HuH-7.5 (cell line): ENCODE measurements at places on chromosomes 13 and 19.

GRCh38 chr13:48492096-48492440 is 40.8 kb downstream of the RCBTB2 start:
- DNase-seq: no peak

DNA sequence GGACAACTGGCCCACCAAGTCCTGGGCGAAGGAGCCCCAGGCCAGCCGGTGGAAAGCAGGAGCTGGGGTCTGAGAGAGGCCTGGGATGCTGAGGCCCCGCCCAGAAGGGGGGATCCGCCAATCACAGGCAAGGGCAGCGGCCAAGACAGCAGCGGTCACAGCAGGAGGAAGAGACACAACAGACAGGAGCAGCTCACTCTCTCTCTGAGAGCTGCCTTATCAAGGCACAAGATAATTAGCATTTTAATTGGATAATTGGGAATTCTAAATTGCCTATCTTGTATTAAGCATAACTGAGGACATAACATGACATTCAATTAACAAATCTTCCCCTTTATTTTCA is 46.2 kb downstream of the CEBPG start:
- no peak for DNase-seq

DNA sequence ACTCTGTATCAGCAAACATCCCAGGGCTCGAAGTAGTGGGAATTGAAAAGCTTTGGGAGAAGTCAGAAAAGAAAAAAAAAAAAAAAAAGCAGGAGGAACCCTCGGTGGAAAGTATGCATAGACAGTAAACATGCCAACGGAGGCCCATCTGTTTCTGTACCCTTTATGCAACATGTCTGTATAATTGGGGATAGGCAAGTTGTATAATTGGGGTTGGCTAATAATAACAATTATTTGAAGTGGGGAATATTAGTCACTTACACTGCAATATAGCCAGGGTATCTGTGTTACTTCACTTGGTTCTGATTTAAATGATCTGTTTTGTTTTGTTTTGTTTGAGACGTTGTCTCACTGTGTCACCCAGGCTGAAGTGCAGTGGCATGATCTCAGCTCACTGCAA is 12.1 kb upstream of the IGFL4 start:
- DNase-seq: no peak

- no peak for DNase-seq
Observed at GRCh38 chr13:39773833-39774232, 118.4 kb downstream of the COG6 start.

- DNase-seq: no peak
Observed at GRCh38 chr19:41981724-41982123, 12.3 kb downstream of the ATP1A3 start.

DNA sequence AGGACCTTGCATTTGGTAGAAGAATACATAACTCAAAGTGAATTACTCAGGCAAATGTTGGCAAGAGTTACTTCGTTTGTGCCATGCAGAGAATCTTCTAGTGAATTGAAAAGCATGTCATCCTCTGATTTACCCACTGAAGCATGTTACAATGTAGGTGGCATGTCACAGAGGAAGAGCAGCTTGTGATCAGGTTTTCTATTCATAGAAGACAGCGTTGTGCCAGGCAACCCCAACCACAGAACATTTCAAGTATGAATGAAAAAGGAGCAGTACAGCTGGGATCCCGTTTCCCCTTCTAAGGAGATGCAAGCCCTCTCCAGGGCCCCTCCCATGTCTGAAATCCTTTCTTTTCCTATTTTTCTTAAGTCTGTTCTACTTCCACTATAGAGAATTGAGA is 6.0 kb upstream of the KATNAL1 start:
- no peak for DNase-seq

DNA sequence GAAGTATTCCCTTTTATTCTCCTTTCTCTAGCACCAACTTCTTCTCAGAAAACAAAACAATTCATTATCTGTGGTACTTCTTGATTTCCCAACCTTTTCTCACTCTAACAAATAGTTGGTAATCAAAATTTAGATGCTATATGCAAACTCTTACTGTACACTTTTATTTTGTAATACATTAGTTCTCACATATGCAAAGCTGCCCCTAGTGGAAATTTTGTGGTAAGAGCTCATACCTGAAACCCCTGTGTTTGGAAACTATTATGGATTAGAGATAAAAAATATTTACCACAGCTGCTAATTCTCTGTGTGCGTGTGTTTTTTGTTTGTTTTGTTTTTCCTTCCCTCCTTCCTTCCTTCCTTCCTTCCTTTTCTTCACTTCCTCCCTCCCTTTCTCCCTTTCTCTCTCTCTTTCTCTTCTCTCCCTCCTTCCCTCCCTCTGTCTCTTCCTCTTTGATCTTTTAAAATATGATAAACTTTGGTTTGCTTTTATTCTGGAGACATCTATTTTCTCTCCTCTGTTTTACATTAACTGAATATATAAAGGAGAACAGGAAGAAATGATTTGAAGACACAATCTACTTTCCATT is 537.4 kb downstream of the SLITRK6 start:
- DNase-seq: no peak

DNA sequence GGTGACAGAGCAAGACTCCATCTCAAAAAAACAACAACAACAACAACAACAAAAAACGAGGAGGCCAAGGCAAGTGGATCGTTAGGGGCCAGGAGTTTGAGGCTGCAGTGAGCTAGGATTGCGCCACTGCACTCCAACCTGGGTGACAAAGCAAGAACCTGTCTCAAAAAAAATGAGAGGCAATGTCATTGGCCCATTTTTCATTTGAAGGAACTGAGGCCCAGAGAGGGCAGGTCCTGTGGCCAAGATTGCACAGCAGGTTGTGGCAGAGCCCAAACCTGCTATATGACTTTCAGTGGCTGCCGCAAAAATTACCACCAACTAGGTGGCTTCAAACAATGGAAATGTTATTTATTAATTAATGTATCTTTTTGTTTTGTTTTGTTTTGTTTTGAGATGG is 5.5 kb downstream of the PIK3R2 start:
- no peak for DNase-seq

DNA sequence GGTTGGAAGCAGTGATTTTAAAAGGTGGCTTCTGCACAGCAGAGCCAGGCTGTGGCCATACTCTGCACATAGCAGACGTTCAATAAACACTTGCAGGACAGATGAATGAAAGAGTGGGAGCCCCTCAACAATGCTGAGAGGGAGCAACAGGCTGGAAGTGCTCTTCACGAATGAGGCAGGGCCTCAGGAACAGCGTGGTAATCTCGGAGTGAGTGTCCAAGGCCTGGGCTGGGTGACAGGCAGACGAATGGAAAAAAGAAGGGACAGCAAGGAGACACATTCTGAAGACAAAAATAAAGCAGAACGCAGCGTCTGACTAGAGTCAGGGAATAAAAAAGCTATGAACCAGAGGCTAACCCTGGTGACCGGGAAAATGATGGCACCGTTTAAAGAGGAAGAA is 11.1 kb downstream of the GJA3 start:
- no peak for DNase-seq

- no peak for DNase-seq
Observed at GRCh38 chr19:13016628-13017305, 21.5 kb downstream of the NFIX start.

DNA sequence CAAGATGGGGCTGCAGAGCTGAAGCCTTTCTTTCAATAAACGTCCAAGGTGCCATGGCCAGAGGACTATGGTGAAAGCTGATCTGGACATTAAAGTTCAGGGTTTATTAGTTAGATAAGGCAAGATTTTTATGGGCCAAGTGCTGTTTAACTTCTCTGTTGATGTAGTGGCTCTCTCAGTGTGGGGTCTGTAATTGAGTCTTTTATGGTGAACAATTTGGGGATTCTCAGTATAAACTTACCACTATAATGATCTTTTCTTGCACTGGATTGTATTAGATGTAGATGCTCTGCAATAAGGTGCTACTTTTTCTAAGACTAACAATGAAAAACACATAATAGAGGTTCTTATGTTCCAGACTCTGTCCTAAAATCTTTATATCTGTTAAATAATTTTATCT is 190.1 kb upstream of the KLF12 start:
- no peak for DNase-seq

DNA sequence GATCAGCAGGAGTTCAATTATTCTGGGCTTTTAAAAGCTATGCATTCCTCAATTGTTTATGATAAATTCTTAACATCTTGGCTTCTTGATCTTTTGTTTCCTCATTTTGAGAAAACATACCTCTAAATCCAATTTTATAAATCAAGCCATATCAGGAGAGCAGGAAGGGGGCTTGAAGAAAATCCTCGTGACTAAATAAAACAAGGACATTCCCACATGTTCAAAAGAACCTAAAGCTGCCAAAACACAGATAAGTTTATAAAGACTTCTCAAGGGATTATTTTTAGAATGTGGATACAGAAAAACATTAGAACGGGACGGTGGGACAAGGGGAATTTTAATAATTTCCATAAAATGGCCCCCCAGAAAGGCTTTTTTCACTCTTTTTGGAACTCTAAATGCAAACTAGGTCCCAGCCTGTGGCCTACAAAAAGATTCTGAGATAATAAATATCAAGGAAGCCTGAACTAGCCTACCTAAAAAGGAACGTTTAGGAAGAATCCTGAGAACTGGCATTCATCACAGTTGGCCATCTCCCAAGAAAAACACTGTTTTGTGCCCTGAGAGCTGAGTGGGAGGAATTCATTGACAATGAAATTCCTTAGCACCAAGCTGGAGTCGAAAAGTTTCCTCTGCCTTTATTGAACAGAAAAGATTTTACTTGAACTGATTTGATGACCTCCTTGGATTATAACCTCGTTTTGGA is 30.1 kb downstream of the ZAR1L start:
- no peak for DNase-seq

GRCh38 chr13:113187883-113188665 is 20.4 kb downstream of the PCID2 start:
- no peak for DNase-seq

DNA sequence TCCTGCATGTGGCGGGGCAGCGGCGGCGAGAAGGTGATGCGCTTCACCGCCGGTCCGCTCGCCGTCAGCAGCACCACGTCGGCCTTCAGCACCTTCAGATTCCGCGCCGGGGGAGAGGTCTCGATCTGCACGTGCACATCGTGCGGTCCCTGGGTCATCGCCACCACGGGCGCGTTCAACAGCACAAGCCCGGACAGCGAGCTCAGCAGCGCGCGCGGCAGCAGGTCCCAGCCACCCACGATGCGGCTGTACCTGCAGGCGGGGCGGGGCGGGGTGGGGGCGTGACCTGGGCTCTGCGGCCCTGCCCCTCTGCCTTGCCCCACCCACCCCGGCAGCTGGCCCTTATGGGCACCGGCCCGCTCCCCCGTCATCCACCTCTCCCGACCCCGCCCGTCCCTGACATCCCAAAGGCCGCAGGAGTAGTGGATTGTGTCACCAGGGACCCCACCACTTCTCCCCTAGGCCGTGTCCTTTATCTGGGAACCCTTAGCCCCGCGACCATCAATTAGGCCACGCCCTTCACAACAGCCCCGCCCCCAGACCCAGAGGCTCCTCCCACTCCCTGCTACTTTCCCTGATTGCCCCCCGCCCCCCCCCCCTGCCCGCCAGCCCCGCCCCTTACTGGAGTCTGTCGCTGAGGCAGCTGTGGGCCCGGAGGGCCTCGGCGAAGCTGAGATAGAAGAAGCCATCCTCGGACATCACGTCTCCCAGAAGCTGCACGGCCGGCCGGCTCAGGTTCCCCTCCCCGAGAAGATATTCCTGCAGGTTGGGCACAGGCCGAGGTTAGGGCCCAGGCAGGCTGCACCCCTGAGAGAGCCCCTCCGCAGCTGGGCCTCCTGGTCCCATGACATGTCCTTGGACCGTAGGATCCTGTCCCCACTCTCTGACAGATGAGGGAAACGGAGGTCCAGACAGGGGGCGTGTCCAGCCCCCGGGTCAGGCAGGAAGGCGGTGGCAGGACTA is 6.1 kb downstream of the IL4I1 start:
- no peak for DNase-seq

GRCh38 chr13:50466456-50466855 is 377.0 kb downstream of the DLEU7 start:
- DNase-seq: no peak

DNA sequence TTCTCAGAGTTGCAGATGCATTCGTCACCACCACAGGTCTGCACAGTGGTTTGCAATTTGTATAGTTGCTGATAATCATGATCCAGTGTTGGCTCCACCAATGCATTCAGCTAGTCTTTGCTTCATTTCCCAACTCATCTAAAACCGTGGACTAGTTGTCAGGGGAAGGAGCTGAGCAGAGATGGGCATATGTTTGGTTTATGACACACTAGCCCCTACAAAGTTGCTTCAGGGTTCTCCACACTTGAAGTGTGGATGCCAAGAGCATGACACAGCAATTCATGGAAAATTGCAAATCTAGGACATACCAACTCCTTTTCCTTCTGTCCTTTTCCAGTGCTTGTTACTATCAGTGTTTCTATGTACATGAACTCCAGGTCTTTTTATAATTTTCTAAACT is 168.0 kb downstream of the TNFSF13B start:
- no peak for DNase-seq

GRCh38 chr19:31054430-31054829 is 294.8 kb downstream of the TSHZ3 start:
- no peak for DNase-seq

DNA sequence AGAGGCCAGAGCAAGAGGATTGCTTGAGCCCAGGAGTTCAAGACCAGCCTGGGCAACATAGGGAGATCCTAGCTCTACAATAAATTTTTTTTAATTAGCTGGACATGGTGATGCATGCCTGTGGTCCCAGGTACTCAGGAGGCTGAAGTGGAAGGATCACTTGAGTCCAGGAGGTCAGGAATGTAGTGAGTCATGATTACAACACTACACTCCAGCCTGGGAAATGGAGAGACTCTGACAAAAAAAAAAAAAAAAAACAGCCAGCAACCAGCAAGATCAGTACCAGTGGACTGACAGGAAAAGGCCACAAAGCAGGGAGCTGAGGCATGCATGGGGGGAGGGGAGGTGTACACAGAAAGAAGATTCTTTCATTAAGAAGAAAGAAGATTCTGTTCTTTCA is 52.7 kb upstream of the RFXAP start:
- DNase-seq: no peak

DNA sequence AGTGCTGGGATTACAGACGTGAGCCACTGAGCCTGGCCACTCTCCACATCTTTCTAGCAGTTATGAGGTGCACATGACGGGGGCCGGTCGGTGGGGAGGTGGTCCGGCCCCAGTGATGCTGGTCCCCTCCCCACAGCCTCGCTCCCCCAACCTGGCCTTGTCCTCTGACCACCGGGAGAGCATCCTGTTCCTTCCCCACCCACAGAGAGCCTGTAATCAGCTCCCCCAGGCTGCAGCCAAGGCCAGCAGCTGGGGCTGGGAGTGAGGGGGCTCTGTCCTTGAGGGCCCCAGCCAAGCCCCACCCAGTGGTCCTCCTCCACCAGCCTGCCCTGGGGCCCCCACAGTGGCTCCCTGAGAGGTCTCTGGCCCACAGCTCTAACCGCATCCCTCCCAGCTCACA is 3.0 kb upstream of the INSL3 start:
- no peak for DNase-seq

DNA sequence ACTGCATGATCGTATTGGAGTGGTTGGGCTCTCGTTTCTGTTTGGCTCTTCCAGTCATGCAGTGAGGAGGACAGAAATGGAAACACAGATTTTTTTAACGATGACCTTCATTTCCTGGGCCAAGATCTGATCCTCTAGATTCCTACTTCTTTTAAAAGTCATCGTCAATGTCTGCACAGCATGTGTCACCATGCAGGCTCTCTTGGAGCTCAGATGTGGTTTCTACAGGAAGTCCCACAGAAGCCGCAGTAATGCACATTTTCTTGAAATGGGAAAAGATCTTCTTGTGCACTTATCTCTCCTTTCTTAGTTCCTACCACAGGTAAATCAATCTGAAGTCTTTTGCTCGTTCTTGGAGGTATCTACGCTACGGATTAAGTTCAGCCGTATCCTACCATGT is 626.9 kb downstream of the EFNB2 start:
- no peak for DNase-seq

- DNase-seq: no peak
Observed at GRCh38 chr19:29812080-29812880, 489 bp downstream of the CCNE1 start.

GRCh38 chr19:51644636-51645271 is 1.9 kb downstream of the SIGLEC14 start:
- DNase-seq: no peak
